ENCODE measurements at places on chromosomes 2 and 18.

DNA sequence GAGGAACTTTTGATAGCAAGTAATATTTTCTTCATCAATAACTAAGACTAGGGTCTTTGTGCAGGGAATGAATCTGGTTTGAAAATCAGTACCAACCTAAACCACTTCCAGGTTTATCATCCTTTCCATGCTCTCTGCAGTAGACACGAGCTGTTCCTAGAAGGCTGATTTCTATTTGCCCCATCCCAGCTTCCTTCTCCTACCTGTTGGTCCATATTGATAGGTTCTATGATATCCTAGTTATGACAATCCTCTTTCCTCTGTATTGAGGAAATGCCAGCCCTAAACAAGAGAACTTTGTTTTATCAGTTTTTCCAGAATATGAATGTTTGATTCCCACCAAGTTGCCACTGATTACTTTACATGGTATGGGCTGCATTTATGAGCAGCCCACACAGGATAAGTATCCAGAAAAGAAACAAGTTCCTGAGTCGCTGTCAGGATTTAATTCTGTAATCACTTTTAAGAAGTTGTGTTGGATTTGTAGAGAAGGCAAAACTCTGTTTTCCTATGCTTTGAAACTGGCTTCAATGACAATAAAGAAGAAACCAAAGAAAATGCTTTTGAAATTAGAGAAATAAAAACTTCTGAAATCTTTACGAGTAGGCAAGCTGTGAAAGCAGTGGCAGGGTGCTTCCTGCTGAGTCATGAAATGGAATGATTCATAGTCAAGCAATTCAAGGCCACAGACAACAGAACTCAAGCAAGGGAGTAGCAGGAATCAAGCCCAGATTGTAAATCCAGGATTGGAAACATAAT lies 37.3 kb upstream of the TANK start:
- DNase-seq: no peak

- DNase-seq: no peak
These were observed 460.3 kb upstream of the HNRNPA3 start for GRCh38 chr2:176752295-176752694.

DNA sequence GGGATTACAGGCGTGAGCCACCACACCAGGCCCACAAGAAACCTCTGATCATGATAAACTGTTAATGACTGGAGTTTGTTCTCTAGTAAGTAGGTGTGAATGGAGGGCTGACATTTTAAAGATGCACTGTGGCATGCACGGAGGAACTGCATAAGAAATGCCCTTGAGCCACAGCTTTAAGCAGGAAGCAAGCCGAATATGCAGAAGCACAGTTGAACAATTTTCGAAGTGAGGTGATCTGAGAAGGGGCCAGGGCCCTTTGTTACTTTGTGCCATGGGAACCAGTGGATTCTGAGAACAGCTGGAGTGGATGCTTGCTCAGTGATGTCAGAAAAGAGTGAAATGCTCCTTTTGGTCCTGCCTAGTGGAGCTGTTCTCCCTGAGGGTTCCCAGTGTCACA lies 16.3 kb downstream of the FECH start:
- no peak for DNase-seq

DNA sequence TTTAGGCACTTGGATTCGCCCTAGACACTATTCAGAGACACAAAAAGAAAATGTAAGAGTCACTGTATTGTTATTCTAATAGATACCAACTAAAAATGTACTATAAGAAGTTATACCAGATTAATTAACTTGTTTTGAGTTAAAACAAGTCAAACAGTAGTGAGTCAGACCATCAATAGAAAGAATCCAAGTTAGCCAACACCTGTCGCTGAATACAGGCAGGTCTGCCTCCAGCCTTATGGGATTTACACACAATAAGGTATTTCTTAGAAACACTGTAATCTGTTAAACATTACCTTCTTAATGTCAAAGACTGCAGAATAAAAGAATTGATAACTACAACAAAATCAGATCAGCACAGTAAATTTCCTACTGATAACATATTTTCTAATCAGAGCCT lies 181.4 kb downstream of the DYM start:
- no peak for DNase-seq

DNA sequence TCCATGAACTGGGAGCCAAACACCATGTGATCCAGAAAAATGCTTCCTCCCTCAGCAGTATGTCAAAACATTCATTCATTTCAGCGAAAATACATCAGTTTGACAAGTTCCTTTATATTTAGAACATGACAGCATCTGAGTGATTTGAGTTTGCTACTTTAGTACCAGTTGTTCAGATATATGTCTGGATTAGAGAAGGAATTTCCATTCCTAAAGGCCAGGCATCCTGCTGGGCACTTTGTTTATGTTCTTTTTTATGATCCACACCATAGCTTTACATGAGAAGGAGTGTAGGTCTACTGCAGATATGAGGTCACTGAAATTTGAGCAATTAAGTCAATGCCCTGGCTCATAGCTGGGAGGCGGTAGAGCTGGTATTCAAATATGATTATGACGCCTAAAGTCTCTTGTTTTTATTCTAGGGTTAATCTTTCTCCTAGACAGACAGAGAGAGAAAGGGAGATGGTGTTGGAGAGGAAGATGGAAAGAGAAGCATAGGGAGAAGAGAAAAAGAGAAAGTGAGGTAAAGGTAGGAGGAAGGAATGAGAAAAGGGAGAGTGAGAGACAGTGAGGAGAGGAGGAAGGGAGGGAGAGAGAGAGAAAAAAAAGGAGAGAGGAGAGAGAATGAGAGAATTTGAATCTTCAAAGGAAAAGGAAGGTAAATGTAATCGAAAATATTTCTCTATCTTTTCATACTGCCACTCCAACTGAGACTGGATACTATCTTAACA lies 839.5 kb upstream of the FANCL start:
- DNase-seq: no peak

GRCh38 chr18:74497324-74497676 lies 1.1 kb downstream of the CNDP2 start:
- no peak for DNase-seq

- DNase-seq: no peak
These were observed 21.4 kb downstream of the STK17B start for GRCh38 chr2:196149948-196150347.

DNA sequence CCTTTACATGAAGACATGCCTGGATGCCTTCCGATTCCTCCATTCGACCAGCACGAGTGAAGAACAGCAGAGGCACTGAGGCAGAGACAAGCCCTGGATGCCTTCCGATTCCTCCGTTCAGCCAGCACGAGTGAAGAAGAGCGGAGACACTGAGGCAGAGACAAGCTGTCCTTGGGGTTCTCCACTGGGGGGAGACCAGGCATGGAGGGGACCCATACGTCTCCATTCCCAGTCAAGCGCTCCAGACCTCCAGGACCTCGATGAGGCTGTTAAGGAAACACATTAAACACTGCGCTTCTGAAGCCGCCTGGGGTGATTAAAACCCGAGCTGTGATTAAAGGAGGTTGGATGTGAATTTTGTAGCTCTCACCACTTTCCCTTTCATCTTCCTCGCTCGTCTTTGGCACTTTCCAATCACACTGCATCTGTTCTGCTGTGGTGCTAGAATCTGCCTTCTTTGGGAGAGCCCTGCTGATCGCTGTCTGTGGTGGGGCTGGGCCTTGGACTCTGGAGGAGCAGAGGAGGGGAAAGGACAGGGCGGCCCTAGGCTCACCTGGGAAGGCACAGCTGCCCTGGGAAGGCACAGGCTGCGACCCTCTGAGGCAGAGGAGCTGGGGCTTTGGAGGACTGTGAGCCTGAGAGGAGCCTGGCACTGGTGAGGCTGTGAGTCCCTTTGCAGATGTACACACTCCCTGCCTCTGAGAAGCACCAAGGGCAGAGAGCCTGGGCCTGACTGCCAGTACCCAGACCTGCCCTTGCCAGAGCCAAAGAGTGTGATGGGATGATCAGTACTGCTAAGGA lies 463.1 kb upstream of the HS6ST1 start:
- no peak for DNase-seq

GRCh38 chr2:50241282-50241681 lies 790.6 kb downstream of the NRXN1 start:
- no peak for DNase-seq

DNA sequence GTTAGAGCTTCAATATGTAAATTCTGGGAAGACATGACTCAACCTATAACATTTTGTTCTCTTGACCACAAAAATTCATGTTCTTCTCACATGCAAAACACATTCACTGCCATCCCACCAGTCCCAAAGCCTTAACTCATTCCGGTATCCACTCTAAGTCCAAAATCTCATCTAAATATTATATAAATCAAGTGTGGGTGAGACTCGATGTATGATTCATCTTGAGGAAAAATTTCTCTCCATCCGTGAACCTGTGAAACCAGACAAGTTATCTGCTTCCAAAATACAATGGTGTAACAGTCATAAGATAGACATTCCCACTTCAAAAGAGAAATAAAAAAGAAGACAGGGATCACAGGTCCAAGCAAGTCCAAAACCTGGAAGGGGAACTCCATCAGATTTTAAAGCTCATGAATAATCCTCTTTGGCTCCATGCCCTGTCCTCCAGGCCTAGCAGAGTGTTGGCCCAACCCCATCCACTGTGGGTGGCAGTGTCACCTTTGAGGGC lies 101.3 kb downstream of the RAD51AP2 start:
- no peak for DNase-seq

DNA sequence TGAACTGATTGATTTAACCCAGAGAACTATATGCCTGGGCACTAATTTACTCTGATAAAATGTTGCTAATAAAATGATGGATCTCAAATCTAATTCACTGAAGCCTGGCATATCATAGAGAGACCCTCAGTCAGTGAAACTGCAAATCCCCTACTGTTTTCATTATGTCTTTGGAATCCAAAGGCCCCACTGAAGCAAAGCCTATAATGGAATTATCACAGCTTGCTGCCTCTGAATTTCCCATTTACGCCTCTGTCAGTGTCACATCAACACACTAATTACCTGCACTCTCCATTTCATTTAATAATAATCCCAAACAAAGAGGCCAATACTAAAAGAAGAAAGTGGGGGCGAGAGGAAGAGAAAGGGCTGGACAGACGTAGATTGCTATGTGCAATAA lies 470.9 kb downstream of the MBD2 start:
- no peak for DNase-seq

DNA sequence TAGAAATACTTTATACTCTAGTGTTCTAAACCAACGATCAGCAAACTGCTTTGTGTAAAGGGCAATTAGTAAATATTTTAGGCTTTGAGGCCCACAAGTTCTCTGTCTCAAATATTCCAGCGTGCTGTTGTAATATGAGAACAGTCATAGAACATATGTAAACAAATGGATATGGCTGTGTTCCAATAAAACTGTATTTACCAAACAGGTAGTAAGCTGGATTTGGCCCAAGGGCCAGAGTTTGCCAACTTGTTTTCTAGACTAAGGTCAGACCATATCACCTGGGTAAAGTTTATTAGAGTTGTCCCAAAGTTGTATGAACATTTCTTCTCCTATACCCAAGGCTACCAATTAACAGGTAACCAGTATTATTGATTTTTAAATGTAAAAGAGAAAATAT lies 303.2 kb upstream of the MC4R start:
- DNase-seq: no peak

GRCh38 chr2:150587547-150588505 lies 100.4 kb upstream of the RND3 start:
- DNase-seq: no peak

DNA sequence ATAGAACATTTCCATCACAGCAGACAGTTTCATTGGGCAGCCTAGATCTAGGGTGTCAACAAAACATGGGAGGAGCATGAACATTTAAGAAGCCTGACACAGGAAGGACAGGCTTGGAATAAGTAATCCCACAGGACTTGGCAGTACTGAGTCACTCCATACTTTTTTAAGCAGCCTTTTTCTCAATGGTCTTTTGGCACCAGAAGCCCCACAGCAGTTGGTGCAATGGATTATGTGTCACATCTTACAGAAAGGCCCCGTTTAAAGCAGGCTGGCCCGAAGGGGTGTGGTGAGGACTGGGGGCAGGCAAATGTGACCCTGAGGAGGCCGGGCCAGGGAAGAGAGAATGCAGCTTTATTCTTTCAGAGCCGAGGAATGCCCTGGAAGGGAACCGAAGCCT lies 26.6 kb downstream of the SPTBN1 start:
- no peak for DNase-seq

- no peak for DNase-seq
These were observed 18.2 kb upstream of the MGAT5 start for GRCh38 chr2:134235510-134236144.

- DNase-seq: no peak
These were observed 349.1 kb upstream of the MAP2 start for GRCh38 chr2:209074711-209075110.

DNA sequence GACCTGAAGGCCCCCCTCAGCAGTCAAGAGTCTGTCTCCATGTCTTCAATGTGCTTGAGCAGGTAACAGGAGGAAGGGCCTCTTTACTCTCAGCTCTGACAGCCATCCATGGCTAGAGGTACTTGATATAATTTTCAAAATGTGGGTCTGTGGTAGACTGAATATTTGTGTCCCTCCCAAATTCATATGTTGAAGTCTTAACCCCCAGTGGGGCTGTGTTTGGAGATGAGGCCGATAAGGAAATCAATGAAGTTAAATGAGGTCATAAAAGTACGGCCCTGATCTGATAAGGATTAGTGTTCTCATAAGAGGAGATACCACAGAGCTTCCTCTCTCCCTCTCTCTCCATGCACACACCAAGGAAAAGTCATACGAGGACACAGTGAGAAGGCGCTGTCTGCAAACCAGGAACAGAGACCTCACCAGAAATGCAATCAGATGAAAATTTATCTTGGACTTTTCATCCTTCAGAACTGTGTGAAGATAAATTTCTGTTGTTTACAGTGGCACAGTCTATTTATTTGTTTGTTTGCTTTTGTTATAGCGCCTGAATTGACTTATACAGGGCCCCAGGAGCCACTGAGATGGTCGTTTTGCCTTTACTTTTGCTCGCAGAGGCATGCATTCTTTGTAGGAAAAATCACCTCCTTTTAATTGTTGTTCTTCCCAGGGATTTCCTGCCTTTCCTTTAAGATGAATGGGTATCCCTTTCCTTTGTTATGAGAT lies 274.8 kb upstream of the TRIB2 start:
- no peak for DNase-seq

DNA sequence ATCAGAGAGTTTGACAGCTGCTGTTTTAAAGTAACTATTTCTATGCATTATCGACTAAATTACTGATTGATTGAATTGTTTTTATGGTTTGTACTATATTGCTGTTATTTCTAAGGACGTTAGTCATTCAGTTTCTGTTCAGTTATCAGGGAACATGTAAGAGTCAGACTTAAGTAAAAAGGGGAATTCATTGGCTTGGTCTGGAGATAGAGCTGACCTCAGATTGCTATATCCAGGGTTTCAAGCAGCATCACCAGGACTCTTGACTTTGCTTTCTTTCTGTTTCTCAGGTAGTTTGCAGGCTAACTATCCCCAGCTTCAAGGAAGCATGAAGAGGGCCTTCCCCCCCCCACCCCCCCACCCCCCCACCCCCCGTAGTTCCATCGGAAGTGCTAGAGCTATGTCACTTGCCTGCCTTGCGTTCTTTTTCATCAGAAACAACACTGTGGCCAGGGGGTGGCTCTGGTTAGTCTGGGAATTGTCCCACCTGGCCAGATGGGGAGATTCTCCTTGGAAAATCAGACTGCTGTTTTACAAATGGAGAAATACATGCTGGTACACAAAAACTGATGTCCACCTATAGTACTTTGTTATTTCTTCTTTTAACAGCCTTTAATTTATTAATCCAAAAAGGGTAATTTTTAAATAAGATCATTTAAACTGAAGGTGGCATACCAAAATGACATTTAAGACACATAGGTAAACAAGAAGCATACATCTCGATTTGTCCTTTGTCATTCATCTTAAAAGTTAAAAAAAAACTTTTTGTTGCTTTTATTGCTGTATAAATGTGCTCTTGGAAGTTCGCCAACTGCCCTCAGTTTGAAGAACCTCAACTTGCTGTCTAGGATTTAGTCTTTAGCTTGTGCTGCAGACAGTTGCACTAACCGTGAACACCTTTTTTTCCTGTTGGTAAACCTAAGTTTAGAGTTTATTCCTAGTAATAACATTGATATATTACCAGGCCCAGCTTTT lies 9.4 kb downstream of the SMAD4 start:
- no peak for DNase-seq
